ENCODE measurements at places on chromosomes 11 and 22.

DNA sequence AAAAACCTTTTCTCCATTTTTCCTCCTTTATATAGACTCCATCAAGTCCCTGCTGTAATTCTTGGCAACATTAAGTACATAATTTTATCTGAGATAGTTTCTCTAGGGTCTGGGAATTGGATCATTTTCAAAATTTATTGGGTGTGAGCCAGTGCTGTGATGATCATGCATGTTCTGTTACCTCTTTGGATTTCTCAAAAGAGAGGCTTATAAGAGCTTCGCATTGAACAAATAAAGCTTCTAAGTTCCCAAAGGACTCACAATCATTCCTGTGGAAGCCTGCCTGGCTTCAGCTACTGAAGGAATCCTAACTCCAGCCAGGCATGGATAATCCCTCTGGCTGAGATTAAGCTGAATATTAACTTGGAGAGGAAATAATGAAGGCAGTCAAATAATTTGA, 208.5 kb downstream of the RAB38 start:
- DNase-seq, result no peak

- DNase-seq, result no peak
These were observed 29.7 kb upstream of the CHRNA10 start for GRCh38 chr11:3700910-3701309.

DNA sequence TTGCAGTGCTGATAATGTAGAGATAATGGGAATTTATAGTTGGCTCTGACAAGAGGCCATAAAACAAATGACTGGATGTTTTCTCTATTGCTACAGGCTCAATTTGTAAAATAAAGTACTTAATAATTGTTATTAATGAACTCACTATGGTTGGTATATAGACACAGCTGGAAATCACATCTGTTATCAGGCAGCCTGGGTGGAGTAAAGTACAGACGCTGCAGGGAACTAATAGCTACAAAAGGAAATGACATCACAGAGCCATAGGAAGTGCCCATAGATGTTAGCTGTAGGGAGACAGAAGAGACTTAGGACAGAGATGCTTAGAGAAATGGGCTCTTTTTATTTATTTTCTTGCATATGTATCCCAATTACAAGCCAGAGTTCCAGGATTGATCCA, 81.0 kb upstream of the SNX19 start:
- no peak for DNase-seq

- no peak for DNase-seq
These were observed 50.9 kb upstream of the TSPAN18 start for GRCh38 chr11:44675906-44676305.

DNA sequence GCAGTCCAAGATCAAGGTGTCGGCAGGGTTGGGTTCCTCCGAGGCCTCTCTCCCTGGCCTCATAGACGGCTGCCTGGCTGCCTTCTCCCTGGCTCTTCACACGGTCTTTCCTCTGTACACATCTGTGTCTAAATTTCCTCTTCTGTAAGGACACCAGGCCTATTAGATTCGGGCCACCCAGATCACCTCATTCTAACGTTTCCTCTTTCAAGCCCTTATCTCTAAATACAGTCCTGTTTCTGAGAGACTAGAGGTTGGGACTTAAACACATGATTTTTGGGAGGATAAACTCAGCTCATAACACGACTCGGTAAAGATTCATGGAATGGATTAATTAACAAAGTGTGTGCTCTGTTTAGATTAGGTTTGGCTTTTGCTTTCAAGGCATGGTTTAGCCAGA, 136.0 kb upstream of the SORL1-AS1 start:
- no peak for DNase-seq

DNA sequence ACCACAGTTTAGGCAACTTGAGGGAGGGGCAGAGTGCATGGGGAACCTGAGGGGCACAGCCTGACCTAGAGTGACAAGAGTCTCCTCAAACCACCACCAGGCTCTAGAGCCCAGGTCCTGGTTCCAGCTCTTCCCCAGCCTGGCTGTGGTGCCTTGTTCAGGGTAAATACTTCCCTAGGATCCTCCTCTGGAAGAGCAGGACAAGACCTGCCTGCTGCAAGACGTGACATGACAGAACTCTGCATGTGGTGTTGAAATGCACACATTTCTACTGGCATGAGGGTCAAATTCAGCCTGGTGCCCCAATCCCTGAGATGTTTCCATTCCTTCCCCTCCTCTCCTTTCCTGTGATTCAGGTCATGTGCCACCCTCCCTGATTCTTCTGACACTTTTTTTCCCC, 3.3 kb downstream of the SEC14L2 start:
- DNase-seq, result no peak

DNA sequence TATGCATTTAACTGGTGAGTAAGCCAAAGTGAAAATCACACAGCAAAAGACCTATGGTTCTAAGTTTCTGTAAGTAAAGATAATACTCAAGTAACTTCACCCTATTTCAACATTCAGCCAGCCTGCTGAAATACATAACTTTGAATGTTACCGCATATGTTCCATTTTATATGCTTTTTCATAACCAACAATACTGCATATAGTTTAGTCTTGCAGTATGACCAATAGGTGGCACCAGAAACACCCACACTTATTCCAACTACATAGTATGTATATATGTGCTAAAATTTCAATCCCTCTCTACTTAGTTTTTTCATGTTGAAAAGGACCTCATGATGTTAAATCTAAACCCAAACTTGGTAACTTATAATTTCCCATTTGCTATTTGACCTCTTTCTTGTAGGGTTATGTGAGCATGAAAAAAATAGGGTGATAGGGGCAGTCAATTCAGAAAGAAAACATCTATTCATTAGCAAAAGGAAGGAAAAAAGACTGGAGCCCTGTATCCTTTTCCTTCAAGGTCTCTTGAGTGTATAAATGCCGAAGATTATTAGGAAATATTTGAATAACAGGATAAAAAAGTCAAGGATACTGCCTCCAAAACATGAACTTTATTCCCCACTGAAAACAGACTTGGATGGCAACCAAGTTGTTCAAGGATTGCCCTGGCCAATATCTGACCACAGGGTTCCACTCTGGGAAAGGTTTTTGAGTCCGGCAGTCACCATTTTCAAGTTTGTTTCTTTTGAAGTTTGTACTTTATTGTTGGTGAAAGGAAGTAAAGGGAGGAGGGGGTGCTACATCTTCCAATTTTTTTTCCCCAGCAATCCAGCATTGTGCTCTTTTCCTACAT, 23.8 kb upstream of the FZD4 start:
- DNase-seq, result no peak
